ENCODE measurements at places on chromosomes 3 and 15. TPM values are rescaled to one million over a fixed set of nuclear protein-coding genes. Genes with fewer than 3 reads are reported as not detected.

- no peak overlapping the region for H3K4me3 ChIP-seq
- no peak overlapping the region for H3K27ac ChIP-seq
- DNase-seq, result no peak
- H3K36me3 ChIP-seq, result no peaks in the 10 kb centered on the region
- H3K27me3 ChIP-seq, result no peaks in the 10 kb centered on the region
Measured at GRCh38 chr3:41111011-41111410, 88.3 kb upstream of the CTNNB1 start.

Gene SLC22A13
- total RNA-seq, result 0.66 TPM

Gene CLRN1
- total RNA-seq, result 0.93 TPM

- DNase-seq, result peak; percentile 21
- no peaks in the 10 kb centered on the region for H3K36me3 ChIP-seq
- H3K4me3 ChIP-seq, result no peak overlapping the region
- H3K4me1 ChIP-seq, result no peaks in the 10 kb centered on the region
- H3K27me3 ChIP-seq, result no peaks in the 10 kb centered on the region
Measured at GRCh38 chr15:66947471-66947870, 117.9 kb upstream of the SMAD3 start.

Gene ROBO1
- total RNA-seq, result 78.3 TPM

Gene BCHE
- total RNA-seq, result 0.73 TPM

Gene TMEM158
- 16.9 TPM for total RNA-seq

Gene CYP8B1
- total RNA-seq, result not detected

GRCh38 chr3:192409838-192410683, 317.3 kb downstream of the FGF12 start:
- H3K27me3 ChIP-seq, result peaks cover 95% of the 10 kb centered on the region
- peak overlapping the region; percentile 86 for H3K4me3 ChIP-seq
- no peaks in the 10 kb centered on the region for H3K36me3 ChIP-seq
- no peak overlapping the region for H3K27ac ChIP-seq
- peak; percentile 72 for DNase-seq
- H3K4me1 ChIP-seq, result peaks cover 42% of the 10 kb centered on the region

DNA sequence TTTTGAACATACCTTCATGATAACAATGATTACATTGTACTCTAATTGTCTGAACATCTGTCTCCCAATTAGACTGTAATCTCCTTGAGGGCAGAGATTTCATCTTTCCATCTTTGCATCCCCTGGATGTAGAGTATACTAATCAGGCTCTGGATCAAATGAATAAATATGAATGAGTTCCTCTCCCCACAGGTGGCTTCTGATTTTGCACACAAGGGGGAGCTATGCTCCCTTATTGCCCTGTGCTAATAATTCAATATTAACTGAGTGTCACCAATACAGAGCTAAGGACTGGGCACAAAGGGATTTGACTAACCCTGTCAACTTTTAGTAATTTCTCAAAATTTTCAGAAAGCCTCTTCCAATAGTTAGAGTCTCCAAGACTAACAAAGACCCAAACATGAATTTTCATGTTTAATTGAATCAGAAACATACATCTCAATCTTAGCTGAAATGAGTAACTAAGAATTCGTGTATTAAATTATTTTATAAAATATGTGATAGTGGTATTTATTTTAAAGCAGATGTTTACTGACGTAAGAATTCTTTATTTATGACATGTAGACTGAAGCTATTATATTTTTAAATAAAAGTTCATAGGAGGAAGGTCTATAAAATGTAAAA, 3.0 kb downstream of the DUOXA1 start:
- no peaks in the 10 kb centered on the region for H3K36me3 ChIP-seq
- H3K4me3 ChIP-seq, result no peak overlapping the region
- H3K27ac ChIP-seq, result no peak overlapping the region
- peak; percentile 46 for DNase-seq
- H3K27me3 ChIP-seq, result peaks cover 100% of the 10 kb centered on the region

DNA sequence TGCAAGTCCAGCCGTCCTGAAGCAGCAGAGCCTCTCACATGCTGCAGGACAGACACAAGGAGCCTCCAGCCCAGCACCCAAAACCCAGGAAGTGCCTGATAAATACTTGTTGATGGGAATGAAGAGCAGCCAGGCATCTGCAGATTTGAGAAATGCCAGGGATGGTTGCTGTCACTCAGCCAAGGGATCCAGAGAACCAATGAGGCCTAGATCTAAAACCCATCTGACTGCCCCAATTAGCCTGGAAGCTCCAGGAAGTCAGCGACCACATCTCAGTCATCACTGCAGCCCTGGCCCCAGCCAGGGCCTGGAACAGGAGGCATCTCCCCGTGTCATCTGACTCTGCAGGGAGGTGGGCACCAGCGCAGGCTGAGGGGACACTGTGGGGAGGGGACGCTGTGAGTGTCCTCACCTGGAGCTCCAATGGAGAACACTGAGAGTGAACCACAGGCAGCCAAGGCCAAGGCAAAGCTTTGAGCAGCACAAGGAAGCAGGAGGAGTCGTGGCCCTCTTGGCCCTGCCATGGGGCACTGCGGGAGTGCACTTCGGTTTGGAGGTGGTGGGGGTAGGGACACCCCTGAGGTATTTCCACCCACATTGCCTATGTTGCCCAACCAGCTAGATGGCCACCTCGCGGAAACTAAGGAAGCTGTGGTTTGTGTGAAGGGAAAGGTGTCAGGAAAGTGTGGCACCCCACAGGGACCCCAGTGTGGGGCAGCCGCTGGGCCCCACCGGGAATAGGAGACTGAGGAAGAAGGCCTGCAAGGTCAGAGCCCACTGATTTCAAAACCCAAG, 229.5 kb downstream of the VPS13C start:
- no peak for DNase-seq
- no peaks in the 10 kb centered on the region for H3K4me1 ChIP-seq
- no peak overlapping the region for H3K27ac ChIP-seq
- H3K36me3 ChIP-seq, result no peaks in the 10 kb centered on the region
- H3K4me3 ChIP-seq, result no peak overlapping the region

DNA sequence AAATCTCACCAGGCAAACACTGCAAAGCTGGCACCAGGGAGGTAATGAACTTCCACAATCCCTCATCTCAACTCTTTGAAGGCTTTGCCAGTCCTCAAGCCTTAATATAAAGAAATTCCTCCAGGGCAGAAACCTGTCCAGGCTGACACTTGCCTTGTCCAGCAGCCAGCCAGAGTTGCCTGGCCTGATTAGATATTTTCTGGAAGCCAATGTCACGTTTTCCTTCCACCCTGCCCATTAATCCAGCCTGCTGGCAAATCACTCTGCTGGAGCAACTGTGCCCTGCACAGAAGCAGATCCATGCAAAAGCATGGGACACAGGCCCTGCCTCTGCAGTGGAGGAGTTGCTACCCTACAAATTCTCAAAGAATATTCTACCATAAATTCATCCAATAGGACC, 56.5 kb downstream of the HEG1 start:
- no peak overlapping the region for H3K27ac ChIP-seq
- DNase-seq, result no peak

DNA sequence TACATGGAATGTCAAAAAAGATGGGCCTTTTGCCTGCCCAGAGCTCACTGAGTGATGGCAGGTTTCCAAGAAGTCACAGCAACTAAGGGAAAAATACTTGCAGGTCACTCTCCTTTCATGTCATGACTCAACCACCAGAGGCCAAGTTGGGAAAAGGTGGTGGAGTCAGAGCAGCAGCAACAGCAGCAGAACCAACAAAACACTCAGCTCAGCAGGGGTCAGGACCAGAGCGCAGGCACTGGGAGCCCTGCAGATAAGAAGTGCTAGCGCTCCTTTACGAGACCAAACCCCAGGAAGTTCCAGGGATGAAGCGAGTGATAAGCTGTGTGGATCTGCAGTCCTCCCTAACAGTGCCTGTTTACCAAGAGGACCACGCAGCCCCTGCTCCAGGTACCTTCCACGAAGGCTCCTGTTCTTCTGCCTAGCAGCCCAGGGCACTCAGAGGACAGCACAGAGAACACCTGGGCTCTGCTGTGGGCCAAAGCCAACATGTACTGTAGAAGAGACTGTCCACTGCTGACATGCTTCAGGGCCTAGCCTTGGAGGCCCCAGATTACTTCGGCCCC, 26.0 kb downstream of the POC1A start:
- H3K27me3 ChIP-seq, result no peaks in the 10 kb centered on the region
- H3K27ac ChIP-seq, result no peak overlapping the region
- H3K4me1 ChIP-seq, result no peaks in the 10 kb centered on the region

- no peaks in the 10 kb centered on the region for H3K36me3 ChIP-seq
- H3K4me1 ChIP-seq, result peaks cover under 1% of the 10 kb centered on the region
- no peaks in the 10 kb centered on the region for H3K27me3 ChIP-seq
Measured at GRCh38 chr15:74454764-74455500, 6.0 kb downstream of the UBL7 start.

Gene MYO5C
- total RNA-seq, result 28.8 TPM

Gene FBN1
- 3.8 TPM for total RNA-seq

Gene RLBP1
- total RNA-seq, result not detected

Gene SYNPR
- 2.6 TPM for total RNA-seq

DNA sequence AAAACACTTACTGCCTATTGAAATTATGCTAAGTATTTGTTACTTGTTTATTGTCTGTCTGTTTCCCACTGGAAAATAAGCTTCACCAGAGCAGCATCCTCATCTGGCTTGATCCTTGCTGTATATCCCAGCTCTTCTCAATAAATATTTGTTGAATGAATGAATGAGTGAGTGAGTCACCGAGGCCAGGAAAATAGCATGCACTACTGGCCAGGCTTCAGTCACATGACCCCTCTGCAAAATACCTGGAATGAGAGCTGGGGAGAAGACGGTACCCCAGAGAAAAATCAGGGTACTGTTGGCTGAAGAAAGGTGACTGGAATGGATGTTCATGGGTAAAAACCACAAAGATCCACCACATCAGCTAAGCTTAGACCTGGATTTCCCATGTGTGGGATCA, 331.9 kb downstream of the SHQ1 start:
- no peaks in the 10 kb centered on the region for H3K27me3 ChIP-seq
- no peak overlapping the region for H3K4me3 ChIP-seq
- H3K4me1 ChIP-seq, result no peaks in the 10 kb centered on the region
- H3K36me3 ChIP-seq, result no peaks in the 10 kb centered on the region
- no peak overlapping the region for H3K27ac ChIP-seq

- no peaks in the 10 kb centered on the region for H3K27me3 ChIP-seq
- H3K36me3 ChIP-seq, result no peaks in the 10 kb centered on the region
- no peaks in the 10 kb centered on the region for H3K4me1 ChIP-seq
- H3K27ac ChIP-seq, result no peak overlapping the region
Measured at GRCh38 chr3:141557961-141558706, 71.3 kb downstream of the RASA2 start.

- H3K27ac ChIP-seq, result no peak overlapping the region
- no peak for DNase-seq
- no peaks in the 10 kb centered on the region for H3K4me1 ChIP-seq
- H3K4me3 ChIP-seq, result no peak overlapping the region
- no peaks in the 10 kb centered on the region for H3K27me3 ChIP-seq
- no peaks in the 10 kb centered on the region for H3K36me3 ChIP-seq
Measured at GRCh38 chr15:92184679-92185230, 208.9 kb upstream of the ST8SIA2 start.

GRCh38 chr3:145448436-145448835, 712.5 kb downstream of the PLOD2 start:
- DNase-seq, result no peak
- H3K27ac ChIP-seq, result no peak overlapping the region
- H3K4me1 ChIP-seq, result no peaks in the 10 kb centered on the region
- no peaks in the 10 kb centered on the region for H3K36me3 ChIP-seq
- H3K27me3 ChIP-seq, result no peaks in the 10 kb centered on the region
- H3K4me3 ChIP-seq, result no peak overlapping the region

GRCh38 chr3:123862152-123862551, 22.0 kb downstream of the MYLK start:
- H3K4me3 ChIP-seq, result no peak overlapping the region
- no peak for DNase-seq
- no peak overlapping the region for H3K27ac ChIP-seq
- H3K4me1 ChIP-seq, result no peaks in the 10 kb centered on the region

GRCh38 chr15:91413142-91413541, 313.1 kb downstream of the SV2B start:
- H3K36me3 ChIP-seq, result no peaks in the 10 kb centered on the region
- no peaks in the 10 kb centered on the region for H3K4me1 ChIP-seq
- no peak overlapping the region for H3K27ac ChIP-seq
- no peaks in the 10 kb centered on the region for H3K27me3 ChIP-seq
- DNase-seq, result no peak

Gene GRK7
- total RNA-seq, result not detected

Gene PLCB2
- total RNA-seq, result 8.5 TPM

Gene LSMEM2
- total RNA-seq, result 1.5 TPM

Gene CALML4
- total RNA-seq, result 15.8 TPM

Gene HTR3E
- not detected for total RNA-seq

Gene SECISBP2L
- 18.9 TPM for total RNA-seq

Gene CELSR3
- total RNA-seq, result 33.3 TPM

Gene TMIE
- total RNA-seq, result 0.16 TPM

GRCh38 chr3:100871306-100871705, 121.9 kb downstream of the ABI3BP start:
- H3K4me1 ChIP-seq, result peaks cover 6% of the 10 kb centered on the region
- H3K27me3 ChIP-seq, result no peaks in the 10 kb centered on the region
- no peak for DNase-seq
- no peak overlapping the region for H3K4me3 ChIP-seq
- no peaks in the 10 kb centered on the region for H3K36me3 ChIP-seq
- no peak overlapping the region for H3K27ac ChIP-seq

GRCh38 chr3:124092811-124093210, 100.9 kb upstream of the ROPN1 start:
- no peaks in the 10 kb centered on the region for H3K4me1 ChIP-seq
- no peaks in the 10 kb centered on the region for H3K36me3 ChIP-seq
- H3K27ac ChIP-seq, result no peak overlapping the region
- H3K27me3 ChIP-seq, result no peaks in the 10 kb centered on the region
- no peak overlapping the region for H3K4me3 ChIP-seq

DNA sequence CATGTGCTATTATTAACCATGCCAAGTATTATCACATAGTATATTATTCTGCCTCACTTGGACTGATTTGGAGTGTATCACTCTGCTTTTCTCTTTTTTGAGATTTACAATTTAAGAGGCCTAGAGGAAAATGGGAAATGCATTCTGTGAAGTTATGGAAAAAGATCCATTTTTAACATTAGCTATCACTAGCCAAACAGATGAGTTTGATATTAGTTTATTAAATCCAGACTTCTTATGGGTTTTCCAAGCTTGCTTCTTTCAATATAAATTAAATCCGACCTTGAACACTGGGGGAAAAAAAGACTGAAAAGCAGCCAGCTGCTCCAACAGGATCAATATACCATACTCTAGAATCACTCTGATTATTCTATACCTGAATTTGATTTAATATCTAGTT, 30.1 kb upstream of the PLOD2 start:
- no peak overlapping the region for H3K4me3 ChIP-seq
- H3K27me3 ChIP-seq, result no peaks in the 10 kb centered on the region
- H3K4me1 ChIP-seq, result no peaks in the 10 kb centered on the region
- DNase-seq, result no peak
- no peak overlapping the region for H3K27ac ChIP-seq

GRCh38 chr3:45054196-45054857, 28.2 kb downstream of the CLEC3B start:
- H3K4me3 ChIP-seq, result no peak overlapping the region
- H3K4me1 ChIP-seq, result no peaks in the 10 kb centered on the region
- H3K27me3 ChIP-seq, result peaks cover 48% of the 10 kb centered on the region
- no peaks in the 10 kb centered on the region for H3K36me3 ChIP-seq
- DNase-seq, result no peak

All from GM23338 (cell line).